ENCODE measurements at places on chromosomes 2 and 18.
A peak's percentile ranks its signal among the peaks of the same experiment; 100 is the strongest.

- DNase-seq = no peak
Measured at GRCh38 chr2:13050764-13051163, 334.0 kb downstream of the TRIB2 start.

GRCh38 chr2:215770668-215771067, 242.7 kb downstream of the MREG start:
- no peak for DNase-seq

DNA sequence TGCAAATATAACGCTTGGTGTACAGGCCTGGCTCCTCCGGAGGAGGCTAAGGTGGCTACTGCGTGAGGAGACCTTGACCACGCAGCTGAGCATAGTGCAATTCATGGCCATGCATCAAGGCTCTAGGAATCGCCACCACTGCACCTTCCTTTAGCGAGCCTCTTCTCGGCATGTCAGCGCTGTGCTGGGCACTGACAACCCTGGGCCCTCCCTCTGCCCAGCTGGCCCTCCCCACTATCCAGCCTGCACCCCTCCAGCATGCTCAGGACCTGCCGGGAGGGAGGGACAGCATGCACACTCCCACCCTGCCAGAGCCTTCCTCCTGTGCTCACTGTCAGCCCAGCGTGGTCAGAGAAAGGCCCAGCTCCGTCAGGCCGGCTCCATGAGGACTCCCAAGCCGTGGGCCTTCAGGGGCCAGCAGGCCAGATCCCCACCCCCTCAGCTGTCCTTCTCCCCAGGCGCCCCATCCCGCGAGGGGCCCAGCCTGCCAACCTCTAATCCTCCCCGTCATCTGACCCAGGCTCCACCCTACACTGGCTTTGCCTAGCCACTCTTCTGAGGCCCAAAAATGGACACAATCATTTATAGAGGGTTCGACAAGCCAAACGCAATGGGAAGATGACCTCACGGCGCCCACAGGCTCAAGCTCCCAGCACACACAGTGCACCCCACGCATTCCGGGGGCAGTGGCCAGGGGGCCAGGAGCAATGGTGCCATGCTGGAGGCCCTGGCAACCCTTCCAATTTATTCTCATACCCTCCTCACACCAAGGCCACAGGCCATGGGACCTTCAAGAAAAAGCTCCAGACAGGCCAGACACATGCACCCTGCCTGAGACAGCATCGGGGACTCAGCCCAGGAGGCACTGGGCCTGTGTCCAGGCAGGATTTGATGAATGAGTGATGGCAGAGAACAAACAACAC, 3.5 kb downstream of the BIN1 start:
- DNase-seq = no peak

- DNase-seq = peak; percentile 4
Measured at GRCh38 chr2:164479460-164479859, 141.8 kb downstream of the GRB14 start.

- DNase-seq = no peak
Measured at GRCh38 chr18:58004317-58004716, 39.7 kb upstream of the NEDD4L start.

- no peak for DNase-seq
Measured at GRCh38 chr18:30997223-30997622, 45.3 kb downstream of the DSC3 start.

- no peak for DNase-seq
Measured at GRCh38 chr18:7657050-7657449, 89.9 kb downstream of the PTPRM start.

GRCh38 chr18:74397572-74397971, 59.5 kb downstream of the DIPK1C start:
- no peak for DNase-seq

GRCh38 chr2:9102861-9103662, 99.6 kb upstream of the MBOAT2 start:
- DNase-seq = no peak

GRCh38 chr2:194380011-194380410, 1277.0 kb upstream of the SLC39A10 start:
- DNase-seq = no peak

DNA sequence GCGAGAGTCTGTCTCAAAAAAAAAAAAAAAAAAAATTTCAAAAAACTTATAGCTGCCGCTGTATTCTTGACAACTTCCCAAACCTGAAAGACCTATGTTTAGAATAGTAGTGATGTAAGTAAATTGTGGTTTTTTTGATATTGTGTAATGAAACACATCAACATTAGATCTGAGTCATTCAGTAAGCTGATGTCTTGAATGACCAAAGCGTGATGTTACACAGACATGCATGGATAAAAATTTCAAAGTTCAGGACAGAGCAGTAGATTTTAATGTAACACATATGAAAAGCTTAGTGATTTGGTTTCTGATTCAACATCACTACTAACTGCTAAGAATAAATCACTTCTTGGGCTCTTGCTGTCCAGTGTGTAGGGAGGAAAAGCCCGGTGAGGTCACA, 69.3 kb upstream of the MEX3C start:
- no peak for DNase-seq

GRCh38 chr18:62109676-62110075, 77.2 kb downstream of the PIGN start:
- DNase-seq = no peak

- no peak for DNase-seq
Measured at GRCh38 chr2:177668617-177669016, 276.0 kb downstream of the AGPS start.

DNA sequence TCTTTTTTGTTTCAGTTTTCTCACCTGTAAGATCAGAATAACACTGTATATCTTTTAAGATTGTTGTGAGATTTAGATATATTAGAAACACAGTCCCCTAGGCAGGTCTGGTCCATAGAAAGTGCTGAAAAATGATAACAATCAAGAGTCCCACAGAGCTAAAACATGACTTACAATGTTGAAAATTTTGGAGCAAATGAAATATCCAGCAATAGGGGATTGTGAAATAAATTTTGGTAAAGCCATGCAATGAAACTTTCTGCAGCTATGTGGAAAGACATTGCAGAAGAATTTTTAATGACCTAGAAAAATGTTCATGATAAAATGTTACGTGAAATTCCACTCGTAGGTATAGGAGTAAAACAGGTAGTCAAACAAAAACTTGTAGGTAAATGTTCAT, 127.6 kb upstream of the SERPINE2 start:
- no peak for DNase-seq

- peak; percentile 26 for DNase-seq
Measured at GRCh38 chr2:73703675-73704074, 33.5 kb downstream of the TPRKB start.

All from suppressor macrophage (primary cell).